ENCODE measurements at places on chromosomes 6 and 20. TPM values are rescaled to one million over a fixed set of nuclear protein-coding genes. Genes with fewer than 3 reads are reported as not detected.

SULF2 gene
- total RNA-seq = 1.1 TPM

ROMO1 gene
- 117 TPM for total RNA-seq

DPPA5 gene
- total RNA-seq = not detected

DNA sequence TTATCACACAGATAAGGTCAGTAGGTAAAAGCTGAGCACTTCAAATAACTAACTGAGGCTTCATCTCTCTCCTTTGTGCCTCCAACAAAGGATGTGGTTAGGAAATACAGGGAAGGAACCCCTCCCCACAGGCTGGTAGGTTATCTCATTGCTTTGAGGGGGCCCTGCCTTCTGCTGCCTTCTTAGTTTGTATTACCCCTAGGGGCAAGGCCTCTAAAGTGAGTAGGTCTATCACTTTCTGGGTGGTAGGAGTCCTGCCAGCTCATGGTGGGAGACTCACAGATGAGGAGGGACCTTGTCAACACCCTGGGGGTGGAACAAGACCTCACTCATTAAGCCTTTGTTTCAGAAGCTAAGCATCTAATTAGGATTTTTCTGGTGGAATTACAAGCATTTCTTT, 34.6 kb downstream of the EDN1 start:
- no peaks in the 10 kb centered on the region for H3K4me1 ChIP-seq
- H3K36me3 ChIP-seq = no peaks in the 10 kb centered on the region
- no peak for DNase-seq
- no peaks in the 10 kb centered on the region for H3K27me3 ChIP-seq
- no peak overlapping the region for H3K27ac ChIP-seq

DNA sequence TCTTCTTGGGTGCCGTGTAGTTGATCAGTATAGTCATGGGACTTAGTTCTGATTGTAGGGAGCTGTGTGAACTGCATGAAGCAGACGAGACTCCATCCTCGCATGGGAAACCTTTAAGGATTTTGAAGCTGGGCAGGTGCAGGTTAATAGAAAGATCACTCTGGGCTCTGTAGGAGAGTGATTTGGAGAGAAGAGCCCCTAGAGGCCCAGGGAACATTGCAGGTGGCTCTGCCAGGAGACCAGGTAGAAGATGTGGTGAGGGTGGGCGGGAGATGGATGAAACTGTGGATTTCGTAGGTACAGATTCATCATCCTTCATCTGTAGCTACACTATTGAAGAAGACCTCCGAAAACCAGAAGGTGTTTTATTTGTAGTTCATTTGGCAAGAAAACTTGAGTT, 53.3 kb downstream of the UTRN start:
- no peak for DNase-seq
- H3K36me3 ChIP-seq = no peaks in the 10 kb centered on the region

DNA sequence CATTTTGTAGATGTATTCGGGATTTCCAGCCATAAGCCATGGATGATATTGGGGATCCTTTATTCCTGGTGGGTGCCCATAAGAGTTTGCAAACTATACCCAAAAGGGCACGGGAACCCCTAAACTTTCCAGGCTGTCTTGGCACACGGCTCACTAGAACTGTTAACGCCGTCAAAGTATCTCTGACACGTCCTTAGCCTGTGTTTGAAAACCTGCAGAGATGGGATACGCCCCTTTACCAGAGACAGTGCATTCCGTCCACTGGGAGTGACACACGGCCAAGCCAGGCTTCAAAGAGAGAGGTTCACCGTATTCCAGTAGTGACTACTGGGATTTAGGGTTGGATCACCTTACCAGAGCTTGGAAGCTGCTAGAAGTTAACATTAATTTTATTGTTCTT, 95.0 kb downstream of the THBS2 start:
- no peaks in the 10 kb centered on the region for H3K36me3 ChIP-seq
- H3K27me3 ChIP-seq = no peaks in the 10 kb centered on the region
- H3K4me1 ChIP-seq = no peaks in the 10 kb centered on the region
- DNase-seq = no peak
- no peak overlapping the region for H3K4me3 ChIP-seq
